ENCODE measurements at places on chromosomes 3 and 15. TPM values are rescaled to one million over a fixed set of nuclear protein-coding genes. Genes with fewer than 3 reads are reported as not detected.
A peak's percentile ranks its signal among the peaks of the same experiment; 100 is the strongest.

GLT8D1 gene
- polyA plus RNA-seq: 32.9 TPM

- DNase-seq: no peak
Observed at GRCh38 chr15:70443486-70444273, 319.7 kb downstream of the UACA start.

GRCh38 chr3:120780977-120781376 is 38.4 kb downstream of the GTF2E1 start:
- DNase-seq: peak; percentile 43

LIPH gene
- 0.07 TPM for polyA plus RNA-seq

DNA sequence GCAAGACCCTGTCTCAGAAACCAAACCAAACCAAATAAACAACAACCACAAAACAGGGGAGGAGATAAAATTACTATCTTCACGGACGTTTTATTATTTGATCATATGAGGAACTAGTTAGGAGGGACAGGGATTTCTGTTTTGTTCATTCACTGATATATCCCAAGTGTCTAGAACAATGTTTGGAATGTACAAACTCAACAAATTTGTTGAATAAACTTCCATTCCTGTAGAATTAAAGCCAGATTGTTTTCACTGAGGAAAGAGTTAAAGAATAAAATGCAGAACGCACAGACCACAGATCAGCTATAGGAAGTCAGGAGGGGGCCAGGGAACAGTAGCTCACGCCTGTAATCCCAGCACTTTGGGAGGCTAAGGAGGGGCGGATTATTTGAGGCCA is 6.5 kb upstream of the STRC start:
- DNase-seq: no peak

NANOGP8 gene
- polyA plus RNA-seq: 0.09 TPM

- no peak for DNase-seq
Observed at GRCh38 chr15:70137967-70138366, 40.2 kb upstream of the TLE3 start.

Measured in right cardiac atrium (tissue), 5 donors.